CD4-positive, alpha-beta T cell treated with Interleukin-6 at 100 ng/mL for 8 hours (primary cell): ENCODE measurements at places on chromosomes 16 and 17.

DNA sequence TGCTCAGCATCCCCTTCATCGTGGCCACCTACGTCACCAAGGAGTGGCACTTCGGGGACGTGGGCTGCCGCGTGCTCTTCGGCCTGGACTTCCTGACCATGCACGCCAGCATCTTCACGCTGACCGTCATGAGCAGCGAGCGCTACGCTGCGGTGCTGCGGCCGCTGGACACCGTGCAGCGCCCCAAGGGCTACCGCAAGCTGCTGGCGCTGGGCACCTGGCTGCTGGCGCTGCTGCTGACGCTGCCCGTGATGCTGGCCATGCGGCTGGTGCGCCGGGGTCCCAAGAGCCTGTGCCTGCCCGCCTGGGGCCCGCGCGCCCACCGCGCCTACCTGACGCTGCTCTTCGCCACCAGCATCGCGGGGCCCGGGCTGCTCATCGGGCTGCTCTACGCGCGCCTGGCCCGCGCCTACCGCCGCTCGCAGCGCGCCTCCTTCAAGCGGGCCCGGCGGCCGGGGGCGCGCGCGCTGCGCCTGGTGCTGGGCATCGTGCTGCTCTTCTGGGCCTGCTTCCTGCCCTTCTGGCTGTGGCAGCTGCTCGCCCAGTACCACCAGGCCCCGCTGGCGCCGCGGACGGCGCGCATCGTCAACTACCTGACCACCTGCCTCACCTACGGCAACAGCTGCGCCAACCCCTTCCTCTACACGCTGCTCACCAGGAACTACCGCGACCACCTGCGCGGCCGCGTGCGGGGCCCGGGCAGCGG is 3.2 kb downstream of the UTS2R start:
- no peak for DNase-seq

- no peak for DNase-seq
These were observed 232.7 kb downstream of the SOX9 start for GRCh38 chr17:72353502-72353901.

DNA sequence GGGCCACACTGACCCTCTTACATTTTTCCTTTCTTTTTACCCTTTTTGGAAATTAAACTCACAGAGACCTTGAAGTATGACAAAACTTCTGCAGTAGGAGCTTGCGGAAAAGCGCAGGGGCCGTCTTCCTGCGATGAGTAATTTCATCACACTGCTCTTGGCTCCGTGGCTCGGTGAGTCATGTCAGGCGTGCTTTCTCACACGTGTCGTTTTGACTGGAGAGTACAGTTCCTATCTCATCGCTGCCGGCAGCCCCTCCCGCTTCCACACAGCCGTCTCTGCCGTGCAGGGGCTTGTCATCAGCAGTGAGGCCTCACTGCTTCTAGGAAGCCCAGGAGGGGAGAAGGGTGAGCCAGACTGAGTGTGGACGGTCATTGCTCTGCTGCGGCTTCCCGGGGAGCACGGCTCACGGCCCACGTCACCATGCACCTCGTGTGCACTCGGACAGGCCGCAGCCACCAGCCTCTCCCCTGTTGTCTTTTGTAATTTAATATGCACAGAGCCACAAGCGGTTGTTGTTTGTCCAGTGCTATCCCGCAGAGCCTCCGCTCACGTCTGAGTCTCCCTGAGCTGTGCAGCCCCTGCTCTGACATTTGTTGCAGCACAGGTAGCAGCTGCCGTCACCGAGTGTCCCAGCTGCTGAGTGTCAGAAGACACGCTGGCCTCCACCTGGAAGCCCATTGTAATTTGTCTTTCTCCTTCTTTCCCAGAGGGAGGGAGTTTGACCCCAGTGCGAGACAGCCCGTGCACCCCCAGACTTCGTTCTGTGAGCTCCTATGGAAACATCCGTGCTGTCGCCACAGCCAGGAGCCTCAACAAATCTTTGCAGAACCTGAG is 99.4 kb upstream of the CHMP6 start:
- peak; percentile 87 for DNase-seq

- DNase-seq = no peak
These were observed 142.6 kb upstream of the CIBAR2 start for GRCh38 chr16:85254921-85255320.

DNA sequence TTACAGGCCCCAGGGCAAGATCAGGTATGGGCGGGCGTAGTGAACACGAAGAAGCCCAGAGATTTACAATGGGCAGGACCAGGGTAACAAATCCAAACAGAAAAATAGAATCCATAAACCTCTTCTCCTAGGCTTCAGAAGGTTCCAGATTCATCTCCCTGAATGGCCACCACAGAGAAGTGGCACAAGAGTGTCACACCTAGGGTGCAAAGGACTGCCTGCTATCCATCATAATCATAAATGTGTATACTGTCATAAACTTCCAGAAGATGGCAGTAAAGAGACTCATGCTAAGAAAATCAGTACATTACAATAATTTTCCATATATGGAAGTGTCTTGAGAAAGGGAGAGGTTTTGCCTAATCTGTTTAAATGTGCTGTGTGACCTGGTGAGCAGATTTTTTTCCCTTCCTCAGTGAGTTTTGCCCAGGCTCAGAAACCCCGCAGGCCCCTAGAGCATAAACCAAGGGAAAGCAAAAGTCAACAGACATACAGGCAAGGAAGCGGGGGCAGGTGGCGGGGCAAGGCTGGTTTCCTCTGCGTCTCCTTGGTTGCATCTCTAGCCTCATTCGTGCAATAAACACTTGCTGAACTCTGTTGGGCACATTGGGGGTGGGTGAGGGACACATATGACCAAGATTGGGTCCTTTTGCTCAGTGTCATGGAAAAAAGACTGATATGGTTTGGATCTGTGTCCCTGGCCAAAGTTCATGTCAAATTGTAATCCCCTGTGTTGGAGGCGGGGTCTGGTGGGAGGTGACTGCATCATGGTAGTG is 92.0 kb upstream of the CDH5 start:
- DNase-seq = no peak

GRCh38 chr17:1126801-1127550 is 52.8 kb downstream of the ABR start:
- DNase-seq = no peak

- DNase-seq = no peak
These were observed 79.5 kb downstream of the CA4 start for GRCh38 chr17:60229188-60229802.

DNA sequence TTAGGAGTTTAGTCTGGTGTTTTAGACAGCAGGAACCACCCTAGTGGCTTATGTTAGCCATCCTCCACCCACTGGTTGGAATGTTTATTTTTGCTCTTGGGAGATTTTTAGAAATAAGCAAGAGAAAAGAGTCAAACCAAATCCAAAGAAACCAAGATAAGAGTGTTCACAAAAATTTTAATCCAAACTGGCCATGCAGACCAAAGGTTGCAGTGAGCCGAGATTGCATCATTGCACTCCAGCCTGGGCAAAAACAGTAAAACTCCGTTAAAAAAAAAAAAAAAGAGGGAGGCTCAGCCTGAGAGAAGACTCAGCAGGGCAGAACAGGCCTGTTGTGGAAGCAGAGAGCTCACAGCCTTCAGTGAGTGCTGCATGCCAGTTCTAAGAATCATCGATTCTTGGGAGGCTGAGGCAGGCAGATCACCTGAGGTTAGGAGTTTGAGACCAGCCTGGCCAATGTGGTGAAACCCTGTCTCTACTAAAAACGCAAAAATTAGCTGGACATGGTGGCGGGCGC is 12.2 kb upstream of the C16orf54 start:
- no peak for DNase-seq

GRCh38 chr16:27571433-27572326 is 21.7 kb downstream of the KATNIP start:
- no peak for DNase-seq

GRCh38 chr16:68084504-68085258 is 489 bp upstream of the NFATC3 start:
- peak; percentile 85 for DNase-seq

DNA sequence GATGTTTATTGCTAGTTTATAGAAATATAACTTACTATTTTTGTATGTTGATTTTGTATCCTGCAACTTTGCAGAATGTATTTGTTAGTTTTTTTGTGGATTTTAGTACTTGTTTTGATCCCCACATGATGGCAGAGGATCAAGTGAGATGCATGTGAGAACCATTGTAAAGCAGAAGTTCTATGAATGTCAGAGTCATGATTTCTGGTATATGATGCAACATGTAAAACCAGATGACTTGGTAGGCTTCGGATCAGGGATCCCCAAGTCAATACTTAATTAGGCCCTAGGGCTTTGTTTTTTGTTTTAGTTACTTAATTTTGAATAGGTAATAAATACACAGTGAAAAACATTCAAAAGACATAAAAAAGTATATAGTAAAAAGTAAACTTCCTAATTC is 45.8 kb downstream of the ESRP2 start:
- no peak for DNase-seq

DNA sequence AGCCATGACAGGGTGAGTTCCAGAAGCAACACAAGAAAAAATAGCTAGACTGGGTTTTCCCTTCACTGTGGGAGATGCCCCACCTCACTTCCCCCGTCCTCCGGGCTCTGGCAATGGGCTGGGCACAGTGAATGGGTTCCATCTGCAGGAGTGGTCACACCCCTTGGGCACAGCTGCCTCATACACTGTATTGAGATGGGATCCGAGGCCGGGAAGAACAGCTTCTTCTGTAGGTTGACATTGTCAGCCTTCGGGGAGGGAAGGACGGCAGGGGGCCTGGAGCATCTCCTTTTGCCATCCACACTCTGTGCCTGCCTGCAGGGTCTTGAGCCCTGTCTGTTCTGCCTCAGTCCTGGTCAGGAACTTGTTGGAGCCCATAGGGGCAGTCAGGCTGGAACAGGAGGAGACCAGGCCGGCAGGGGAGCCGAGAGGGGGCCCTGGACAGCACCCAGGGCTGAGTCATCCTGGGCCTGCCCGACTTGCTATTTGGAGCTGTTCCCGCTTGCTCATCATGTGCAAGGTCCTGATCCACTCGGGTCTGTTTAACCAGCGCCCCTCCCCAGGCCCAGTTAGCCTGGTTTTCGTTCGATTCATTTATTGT is 286.7 kb downstream of the SEC14L1 start:
- no peak for DNase-seq

DNA sequence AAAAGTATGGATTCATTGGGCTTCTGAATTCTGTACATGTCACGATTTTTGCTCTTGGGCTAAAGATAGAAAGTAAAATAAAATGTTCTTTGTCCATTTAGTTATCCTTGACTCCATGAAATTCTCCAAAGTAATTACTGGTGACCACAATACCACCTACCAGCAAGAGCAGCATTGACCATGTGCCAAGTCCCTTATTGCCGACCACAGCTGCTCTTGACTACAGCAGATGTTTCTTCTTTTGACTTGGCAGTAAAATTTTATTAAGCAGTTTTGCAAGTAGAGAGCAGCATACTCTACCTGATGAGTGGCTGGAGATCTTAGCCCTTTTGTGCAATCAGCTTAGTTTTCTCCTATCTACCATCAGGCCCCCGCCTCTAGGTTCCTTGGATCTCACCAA is 152.2 kb upstream of the TBX2 start:
- no peak for DNase-seq

- DNase-seq = no peak
These were observed 92.6 kb downstream of the CLEC16A start for GRCh38 chr16:11036868-11037410.

GRCh38 chr17:69516911-69517310 is 102.4 kb downstream of the MAP2K6 start:
- DNase-seq = no peak

GRCh38 chr17:35731917-35732805 is 722 bp downstream of the RASL10B start:
- DNase-seq = no peak

- DNase-seq = no peak
These were observed 33.8 kb downstream of the PCTP start for GRCh38 chr17:55784666-55785065.

GRCh38 chr17:41483991-41484826 is 3.3 kb upstream of the KRT35 start:
- no peak for DNase-seq

DNA sequence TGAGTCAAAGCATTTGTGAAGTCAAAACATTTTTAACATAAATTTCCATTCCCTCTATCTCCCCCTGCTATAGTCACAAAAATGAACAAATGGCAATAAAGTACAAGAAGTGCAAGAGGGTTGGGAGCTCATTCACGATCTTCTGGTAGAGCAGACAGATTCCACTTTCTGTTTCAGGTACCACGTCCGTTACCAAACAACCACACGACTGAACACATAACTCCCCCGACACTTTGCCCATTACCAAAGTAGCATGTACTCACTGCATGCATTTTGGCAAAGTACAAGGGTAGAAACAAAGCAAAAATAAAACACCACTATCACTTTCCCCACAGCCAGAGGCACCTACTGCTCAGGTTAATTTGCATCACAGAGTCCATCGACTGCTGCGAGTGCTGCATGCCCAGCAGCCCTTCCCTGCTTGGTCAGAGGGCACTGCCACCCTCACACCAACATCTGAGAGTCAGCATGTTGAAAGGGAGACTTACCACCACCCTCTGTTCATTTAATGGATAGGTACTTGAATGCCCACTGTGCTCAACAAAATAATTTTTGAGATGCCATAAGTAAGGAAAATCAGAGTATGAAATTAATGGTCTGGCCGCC is 150.3 kb upstream of the AXIN2 start:
- DNase-seq = no peak

DNA sequence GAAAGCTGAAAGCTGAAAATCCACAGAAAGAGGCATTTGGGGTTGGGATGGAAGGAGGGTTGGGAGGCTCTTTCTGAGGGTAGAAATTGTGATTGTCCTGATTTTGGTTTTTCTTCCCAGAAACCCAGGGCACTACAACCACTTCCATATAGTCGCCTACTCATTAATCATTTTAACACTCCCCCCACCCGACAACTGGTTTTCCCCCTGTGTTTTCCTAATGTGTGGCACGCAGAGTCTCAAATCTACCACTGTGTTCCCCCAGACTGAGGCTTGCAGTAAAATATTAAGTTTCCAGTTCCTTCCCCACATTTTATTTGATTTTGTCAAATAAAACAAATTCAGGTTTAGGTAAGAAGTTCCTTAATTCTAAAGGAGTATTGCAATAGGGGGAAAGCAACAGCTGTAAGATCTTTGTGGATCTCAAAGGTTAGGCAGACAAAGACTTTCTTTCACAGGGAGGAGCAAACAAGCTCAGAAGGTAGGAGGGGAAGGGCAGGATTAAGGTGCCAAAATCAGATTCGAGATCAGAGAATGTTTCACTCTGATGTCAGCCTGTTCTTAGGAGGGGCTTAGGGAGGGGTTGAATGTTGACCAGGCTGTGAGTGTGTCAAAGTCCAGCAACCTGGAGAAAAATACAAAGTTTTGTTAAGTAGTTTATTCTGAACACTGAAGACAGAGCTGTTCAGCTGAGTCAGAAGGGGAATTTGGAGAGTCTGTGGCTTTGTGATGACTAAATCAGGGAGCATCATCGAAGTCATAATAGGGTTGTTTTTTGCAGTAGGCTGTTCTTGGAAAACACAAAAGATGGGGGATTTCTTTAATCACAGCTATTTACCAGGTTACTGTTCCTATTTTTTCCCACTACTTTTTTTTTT is 3.6 kb downstream of the ZNF267 start:
- DNase-seq = peak; percentile 58

GRCh38 chr17:47857551-47858455 is 6.8 kb upstream of the SP6 start:
- DNase-seq = no peak

DNA sequence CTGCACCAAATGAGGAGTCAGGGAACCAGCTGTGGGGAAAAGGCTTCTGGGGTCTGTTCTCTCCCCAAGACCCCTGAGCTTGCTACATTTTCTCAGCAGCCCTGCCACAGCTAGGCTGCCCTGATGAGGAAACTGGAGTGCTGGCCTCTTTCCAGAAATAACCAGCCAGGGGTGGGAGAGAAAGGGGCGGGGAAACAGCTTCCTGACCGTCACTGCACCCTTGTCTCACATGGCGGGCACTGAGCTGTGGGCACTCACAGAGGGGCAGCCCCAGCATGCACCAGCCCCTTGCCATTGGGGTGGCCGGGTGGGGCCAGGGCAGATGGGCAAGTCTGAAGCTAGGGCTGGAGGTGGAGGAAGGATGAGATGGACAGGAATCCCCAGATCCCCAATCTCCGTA is 2.9 kb downstream of the SRL start:
- no peak for DNase-seq
